Stimulated activated CD8-positive, alpha-beta memory T cell treated with anti-CD3 and anti-CD28 coated beads, Interleukin-4, amount 100 ng/mL, for 1 hour (primary cell): ENCODE measurements at places on chromosomes 3 and 15.

GRCh38 chr3:194749631-194750490 lies 64.2 kb downstream of the FAM43A start:
- DNase-seq = no peak

GRCh38 chr15:101112336-101113113 lies 139.3 kb downstream of the CHSY1 start:
- DNase-seq = no peak

GRCh38 chr3:161413127-161413854 lies 42.0 kb upstream of the SPTSSB start:
- no peak for DNase-seq

- no peak for DNase-seq
These were observed 72.3 kb downstream of the CD200R1L start for GRCh38 chr3:112774293-112774926.

DNA sequence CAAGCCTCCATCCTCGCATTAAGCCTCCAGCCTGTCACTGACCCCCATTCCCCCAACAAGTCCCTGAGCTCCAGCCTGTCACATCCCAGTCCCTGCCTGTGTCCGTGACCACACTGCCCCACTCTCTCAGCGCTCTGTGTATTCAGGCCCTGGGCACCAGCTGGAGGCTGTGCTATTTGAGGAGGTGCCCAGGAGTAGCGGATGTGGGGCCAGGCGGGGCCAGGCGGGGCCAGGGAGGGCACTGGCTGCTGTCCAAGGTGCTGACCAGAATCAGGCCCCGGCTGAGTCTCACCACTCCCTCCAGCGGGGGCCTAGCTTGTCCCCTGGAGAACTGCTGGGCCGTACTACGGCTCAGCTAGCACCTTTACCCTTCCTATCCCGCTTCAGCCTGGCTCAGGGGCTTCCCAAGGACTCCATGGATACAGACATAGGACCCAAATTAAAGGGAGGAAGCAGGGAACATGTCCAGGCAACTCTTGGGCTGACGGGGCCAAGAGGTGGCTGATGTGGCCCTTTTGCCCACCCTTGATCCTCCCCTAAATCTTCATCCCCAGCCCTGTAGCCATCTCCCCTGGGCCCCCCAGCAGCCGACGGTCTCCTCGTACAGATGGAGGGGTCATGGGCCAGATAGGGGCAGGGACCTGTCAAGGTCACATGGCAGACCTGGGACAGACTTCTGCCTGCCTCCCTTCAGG lies 1.1 kb downstream of the HHATL start:
- DNase-seq = peak; percentile 17

- no peak for DNase-seq
These were observed 602.0 kb downstream of the TBL1XR1 start for GRCh38 chr3:176595307-176595706.

DNA sequence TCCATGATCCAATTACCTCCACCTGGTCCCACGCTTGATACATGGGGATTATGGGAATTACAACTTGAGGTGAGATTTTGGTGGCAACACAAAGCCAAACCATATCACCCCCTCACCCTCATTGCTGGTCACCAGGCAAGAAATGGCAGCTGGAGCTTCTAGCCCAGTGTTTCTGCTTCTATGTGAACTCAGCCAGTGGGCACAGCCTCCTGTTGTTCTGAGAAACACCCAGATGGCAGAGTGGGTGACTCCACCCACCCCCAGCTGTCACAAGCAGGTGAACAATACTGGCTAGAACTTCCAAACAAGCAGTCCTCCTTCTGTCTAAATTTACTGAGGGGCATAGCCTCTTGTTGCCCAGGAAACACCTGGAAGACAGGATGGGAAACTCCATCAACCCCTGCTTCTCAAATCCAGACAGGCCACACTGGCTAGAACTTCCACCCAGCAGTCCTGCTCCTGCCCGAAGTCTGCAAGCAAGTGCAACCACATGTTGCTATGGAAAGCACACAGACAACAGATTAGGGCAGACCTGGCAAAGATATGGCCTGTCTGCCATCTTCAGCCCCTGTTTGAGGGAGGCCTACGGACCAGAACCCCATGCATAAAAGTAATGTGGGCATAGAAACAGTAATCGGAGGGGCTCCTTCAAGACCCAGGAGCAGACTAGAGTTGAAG lies 114.1 kb downstream of the DTWD1 start:
- no peak for DNase-seq

GRCh38 chr3:144314946-144315345 lies 343.3 kb downstream of the DIPK2A start:
- no peak for DNase-seq

DNA sequence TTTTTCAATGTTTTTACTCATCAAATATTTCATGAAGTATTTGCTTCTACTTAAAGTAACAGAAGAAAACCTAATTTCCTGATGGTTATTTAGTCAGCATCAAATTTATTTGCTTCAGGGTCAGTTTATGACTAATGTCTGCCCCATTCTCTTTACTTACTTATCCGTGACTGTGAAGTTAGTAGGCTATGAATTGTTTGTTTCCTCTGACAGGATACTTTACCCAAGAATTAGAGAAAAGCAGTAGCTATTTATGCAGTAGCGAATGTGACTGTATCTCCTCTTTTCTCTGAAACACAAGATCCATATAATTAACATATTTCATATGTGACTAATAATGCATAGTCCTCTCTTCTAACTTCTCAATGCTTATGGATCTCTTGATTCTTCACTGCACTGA lies 329.9 kb upstream of the ROBO1 start:
- no peak for DNase-seq

DNA sequence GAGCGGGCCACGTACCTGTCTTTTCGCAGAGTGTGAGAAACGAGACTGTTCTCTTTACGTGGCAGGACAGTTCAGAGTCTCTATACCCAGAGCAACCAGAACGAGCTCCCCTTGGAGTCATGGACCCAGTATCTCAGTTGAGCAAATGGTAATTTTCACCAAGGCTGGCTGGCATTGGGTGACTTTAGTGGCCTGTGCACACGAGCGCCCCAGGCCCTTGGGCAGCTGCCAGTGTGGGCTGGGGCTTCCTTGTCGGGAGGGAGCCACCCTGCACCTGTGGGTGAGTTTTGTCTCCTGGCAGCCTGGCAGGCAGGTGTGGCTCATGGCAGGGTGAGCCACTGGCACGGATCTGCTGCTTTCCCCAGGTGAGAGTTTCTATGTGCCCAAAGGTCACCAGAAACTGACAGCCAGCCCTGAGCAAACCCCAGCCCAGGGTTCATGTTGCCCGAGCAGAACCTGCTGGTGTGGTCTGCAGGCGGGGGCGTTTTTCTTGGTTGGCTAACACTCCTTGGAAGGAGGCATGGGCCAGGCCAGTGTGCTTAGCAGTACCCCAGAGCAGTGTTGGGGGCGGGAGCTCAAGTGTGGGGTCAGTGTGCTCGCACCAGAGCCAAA lies 135.0 kb downstream of the TJP1 start:
- DNase-seq = no peak

- no peak for DNase-seq
These were observed 50.7 kb downstream of the STARD5 start for GRCh38 chr15:81273200-81273599.

GRCh38 chr15:64476550-64476949 lies 16.2 kb downstream of the ZNF609 start:
- no peak for DNase-seq

DNA sequence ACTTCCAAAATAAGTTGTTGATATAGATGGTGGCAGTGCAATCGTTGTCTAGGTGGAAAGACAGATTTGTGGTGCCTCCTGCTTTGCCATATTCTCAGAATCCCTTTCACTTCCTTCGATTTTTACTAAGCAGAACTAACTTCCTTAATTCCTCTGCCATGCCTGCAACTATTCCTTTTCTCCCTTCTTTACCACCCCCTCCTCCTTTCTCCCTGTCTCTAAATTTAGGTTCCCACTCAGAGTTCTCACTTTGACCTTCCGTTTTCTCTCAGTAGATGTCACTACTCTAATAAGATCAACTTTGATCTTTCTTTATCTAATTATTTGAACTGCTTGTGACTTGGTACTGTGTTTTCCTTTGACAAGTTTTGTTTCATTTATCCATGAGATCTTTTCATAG lies 351.2 kb downstream of the LPP start:
- DNase-seq = no peak

- DNase-seq = no peak
These were observed 9.4 kb downstream of the ATP11B start for GRCh38 chr3:182802413-182803390.

DNA sequence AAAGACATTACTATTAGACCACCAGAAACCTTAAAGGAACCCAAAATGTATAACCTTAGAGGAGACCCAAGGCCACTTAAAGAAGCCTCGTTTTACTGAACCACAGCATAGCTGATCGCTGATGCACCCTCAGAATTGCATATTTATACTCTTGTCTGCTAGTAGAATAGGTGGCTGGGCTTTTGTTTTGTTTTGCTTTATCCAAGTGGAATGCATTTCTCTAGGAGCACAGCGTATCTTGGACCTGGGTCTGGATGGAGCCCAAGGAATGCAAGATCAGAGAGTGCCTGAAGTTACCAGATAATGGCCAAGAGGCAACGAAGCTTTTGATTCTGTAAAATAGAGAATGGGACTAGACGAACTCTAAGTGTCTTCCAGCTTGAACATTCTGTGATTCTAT lies 129.2 kb upstream of the COL8A1 start:
- no peak for DNase-seq

DNA sequence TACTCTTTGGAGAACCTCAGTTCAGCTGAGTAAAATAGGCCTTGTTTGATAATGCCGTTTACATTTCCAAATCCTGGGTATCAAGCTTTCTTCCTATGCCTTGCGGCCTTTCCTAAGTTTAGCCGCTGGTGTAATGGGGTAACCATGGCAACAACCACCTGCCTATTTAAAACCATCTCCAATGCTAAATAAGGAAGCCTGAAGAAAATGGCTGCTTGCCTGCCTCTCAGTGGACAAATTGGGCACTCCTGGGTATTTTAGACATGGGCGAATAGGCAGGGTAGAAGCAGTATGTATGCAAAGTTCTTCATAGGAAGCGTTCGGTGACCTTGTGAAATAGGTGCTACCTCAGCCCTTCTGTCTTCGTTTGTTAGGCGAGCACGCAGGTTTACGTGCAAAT lies 122.7 kb downstream of the DGKG start:
- no peak for DNase-seq

DNA sequence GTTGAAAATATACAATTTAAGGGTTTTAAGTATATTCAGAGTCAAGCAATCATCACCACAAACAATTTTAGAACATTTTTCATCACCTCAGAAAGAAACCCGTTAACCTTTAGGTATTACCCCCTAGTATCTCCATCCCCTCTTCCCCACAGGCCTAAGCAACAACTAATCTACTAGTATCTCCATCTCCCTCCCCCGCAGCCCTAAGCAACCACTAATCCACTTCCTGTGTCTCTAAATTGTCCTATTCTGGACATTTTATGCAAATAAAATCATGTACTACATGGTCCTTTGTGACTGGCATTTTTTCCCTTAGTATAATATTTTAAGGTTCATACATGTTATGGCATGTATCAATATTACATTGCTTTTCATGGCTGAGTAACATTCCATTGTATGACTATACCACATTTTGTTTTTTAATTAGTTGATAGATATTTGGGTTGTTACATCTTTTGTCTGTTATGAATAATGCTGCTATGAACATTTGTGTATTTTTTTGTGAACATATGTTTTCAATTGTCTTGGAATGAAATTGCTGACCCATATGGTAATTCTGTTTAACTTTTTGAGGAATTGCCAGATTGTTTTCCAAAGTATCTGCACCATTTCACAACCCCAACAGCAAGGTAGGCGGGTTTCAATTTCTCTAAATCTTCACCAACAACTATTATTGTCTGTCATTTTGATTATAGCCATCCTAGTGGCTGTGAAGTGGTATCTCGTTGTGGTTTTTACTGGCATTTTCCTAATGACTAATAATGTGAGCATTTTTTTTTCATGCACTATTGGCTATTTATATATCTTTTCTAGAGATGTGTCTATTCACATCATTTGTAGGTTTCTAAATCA lies 215.6 kb upstream of the CD96 start:
- DNase-seq = no peak

GRCh38 chr3:102485701-102486100 lies 50.9 kb downstream of the ZPLD1 start:
- no peak for DNase-seq

GRCh38 chr3:47108546-47108945 lies 55.4 kb downstream of the SETD2 start:
- no peak for DNase-seq

DNA sequence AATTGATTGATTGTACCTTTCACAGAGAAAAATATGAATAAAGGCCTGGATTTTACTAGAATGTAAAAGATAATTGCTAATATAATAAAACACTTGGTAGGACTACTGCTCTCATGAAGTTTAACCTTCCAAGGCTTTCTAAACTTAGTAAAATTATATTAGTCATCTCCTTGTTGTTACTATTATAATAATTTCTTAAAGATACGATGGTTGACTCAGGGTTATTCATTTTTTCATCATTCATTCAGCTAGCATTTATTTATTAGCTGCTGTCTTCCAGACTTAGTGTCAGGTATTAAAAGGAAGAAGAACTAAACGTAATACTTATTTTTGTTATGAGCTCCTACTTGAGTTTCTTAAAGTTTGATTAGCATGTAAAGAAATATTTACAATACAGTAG lies 771.6 kb upstream of the NR2F2 start:
- DNase-seq = no peak

DNA sequence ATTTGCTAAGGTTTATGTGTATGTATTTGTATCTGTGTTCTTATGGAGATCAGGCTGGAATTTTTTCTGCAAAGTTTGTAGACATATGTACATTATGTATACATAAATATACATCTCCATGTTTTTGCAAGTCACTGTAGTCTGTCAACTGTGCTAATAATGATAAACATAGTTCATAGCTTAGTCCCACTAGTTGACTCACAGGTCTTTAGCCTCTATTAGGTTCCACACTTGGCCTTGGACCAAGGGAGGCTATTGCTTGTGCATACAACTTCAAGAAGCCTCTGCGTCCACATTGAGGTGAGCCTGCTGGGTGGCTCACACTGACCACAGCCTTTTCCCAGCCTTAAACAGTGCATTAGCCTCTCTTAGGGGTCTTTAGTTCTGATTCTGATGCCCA lies 243.8 kb upstream of the PEX5L start:
- DNase-seq = no peak

DNA sequence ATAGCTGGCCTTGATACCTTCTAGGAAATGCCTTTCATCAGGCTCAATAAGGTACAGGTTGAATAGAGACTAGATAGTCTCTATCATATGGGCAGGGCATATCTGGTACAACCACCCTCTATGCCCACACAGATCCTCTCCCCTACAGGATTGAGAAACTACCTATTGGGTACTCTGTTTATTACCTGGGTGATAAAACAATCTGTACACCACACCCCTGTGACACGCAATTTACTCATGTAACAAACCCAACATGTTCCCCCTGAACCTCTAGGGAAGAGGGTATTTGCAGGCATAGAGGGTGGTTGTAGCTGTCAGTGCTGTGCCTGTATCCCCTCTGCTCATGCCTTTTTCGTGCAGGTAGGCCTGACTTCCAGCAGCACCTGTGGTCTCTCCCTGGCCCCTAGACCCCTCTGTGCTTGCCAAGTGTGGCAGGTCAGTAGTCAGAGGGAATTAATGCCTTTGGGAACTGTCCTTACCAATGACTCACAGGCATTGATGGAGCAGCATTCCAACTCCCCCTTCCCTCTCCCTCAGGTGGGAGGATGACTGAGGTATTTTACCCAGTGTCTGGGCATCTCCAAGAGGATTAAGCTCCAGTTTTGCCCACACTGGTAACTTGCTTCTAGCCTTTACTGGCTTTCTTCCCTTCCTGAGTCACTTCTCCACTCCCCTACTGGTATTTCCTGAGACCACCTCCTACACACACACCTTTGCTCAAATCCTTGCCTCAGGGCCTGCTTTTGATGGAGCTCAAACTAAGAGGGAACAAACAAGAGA lies 18.3 kb downstream of the CLSTN2 start:
- no peak for DNase-seq

GRCh38 chr3:196932600-196932999 lies 9.7 kb downstream of the NCBP2 start:
- no peak for DNase-seq

- DNase-seq = no peak
These were observed 25.5 kb upstream of the SKOR1 start for GRCh38 chr15:67799801-67800205.
